ENCODE measurements at places on chromosomes 1 and 21. TPM values are rescaled to one million over a fixed set of nuclear protein-coding genes. Genes with fewer than 3 reads are reported as not detected.

MAEL gene
- total RNA-seq = not detected

ZNF281 gene
- 39.3 TPM for total RNA-seq

NUDT4B gene
- 2.4 TPM for total RNA-seq

KANK4 gene
- 0.52 TPM for total RNA-seq

GFI1 gene
- total RNA-seq = 0.26 TPM

RAP1GAP gene
- 7.1 TPM for total RNA-seq

KCNJ6 gene
- total RNA-seq = 3.6 TPM

GPR52 gene
- total RNA-seq = not detected

HEYL gene
- 3.5 TPM for total RNA-seq

TCHH gene
- total RNA-seq = 0.19 TPM

MMEL1 gene
- not detected for total RNA-seq

S100A16 gene
- total RNA-seq = 478 TPM

DYNLT4 gene
- 0.81 TPM for total RNA-seq

HOOK1 gene
- 0.31 TPM for total RNA-seq

ALX3 gene
- total RNA-seq = not detected

CHI3L1 gene
- total RNA-seq = not detected

STYXL2 gene
- not detected for total RNA-seq

NIBAN1 gene
- total RNA-seq = 1.1 TPM

CCDC18 gene
- 8.7 TPM for total RNA-seq

KCNJ9 gene
- not detected for total RNA-seq

ZBTB21 gene
- 7.2 TPM for total RNA-seq

FOXE3 gene
- not detected for total RNA-seq

SERPINC1 gene
- total RNA-seq = not detected

HSD3B1 gene
- total RNA-seq = not detected
